ENCODE measurements at places on chromosomes 13 and 19. TPM values are rescaled to one million over a fixed set of nuclear protein-coding genes. Genes with fewer than 3 reads are reported as not detected.

DNA sequence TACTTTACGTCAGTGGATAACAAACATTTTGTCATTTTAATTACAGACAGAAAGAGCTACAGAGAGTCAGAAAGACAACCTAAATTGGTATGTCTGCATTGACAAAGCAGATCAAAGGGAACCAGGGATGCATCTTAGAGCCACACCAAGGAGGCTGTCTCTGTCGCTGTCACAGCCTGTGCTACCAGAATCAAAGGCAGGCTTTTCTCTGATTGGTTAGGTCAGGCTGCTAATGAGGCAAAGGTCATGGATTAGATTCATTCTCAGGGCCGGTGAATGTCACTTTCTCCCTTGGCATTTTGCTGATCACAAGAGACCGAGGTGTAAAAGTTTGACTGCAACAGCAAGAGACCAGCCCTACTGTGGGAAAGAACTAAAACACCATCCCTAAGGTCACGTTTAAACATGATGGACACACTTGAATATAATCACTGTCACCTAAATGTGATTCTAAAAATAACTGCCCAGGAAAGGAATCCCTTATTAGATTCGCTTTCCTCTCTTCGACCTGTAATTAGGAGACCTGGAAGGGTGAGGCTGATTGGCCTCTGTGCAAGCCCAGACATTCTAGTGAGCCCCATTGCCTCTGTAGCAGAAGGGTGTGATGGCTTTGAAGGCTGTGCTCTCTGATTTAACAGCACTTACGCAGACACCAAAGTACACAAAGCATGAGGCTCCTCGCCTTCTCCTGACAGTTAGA is 314.4 kb upstream of the NBEA start:
- DNase-seq, result no peak

GRCh38 chr19:48006762-48007161 is 12.3 kb downstream of the ELSPBP1 start:
- no peak for DNase-seq

GRCh38 chr13:42258747-42259146 is 13.2 kb upstream of the AKAP11 start:
- no peak for DNase-seq

- no peak for DNase-seq
These were observed 487.2 kb upstream of the GPC6 start for GRCh38 chr13:92739306-92739818.

The DPF1 gene
- total RNA-seq, result 0.51 TPM

The IGFL3 gene
- total RNA-seq, result not detected

- DNase-seq, result no peak
These were observed 34.2 kb downstream of the GPR42 start for GRCh38 chr19:35404879-35405622.

The MAG gene
- total RNA-seq, result not detected

GRCh38 chr13:21033212-21033840 is 28.1 kb downstream of the LATS2 start:
- DNase-seq, result no peak

DNA sequence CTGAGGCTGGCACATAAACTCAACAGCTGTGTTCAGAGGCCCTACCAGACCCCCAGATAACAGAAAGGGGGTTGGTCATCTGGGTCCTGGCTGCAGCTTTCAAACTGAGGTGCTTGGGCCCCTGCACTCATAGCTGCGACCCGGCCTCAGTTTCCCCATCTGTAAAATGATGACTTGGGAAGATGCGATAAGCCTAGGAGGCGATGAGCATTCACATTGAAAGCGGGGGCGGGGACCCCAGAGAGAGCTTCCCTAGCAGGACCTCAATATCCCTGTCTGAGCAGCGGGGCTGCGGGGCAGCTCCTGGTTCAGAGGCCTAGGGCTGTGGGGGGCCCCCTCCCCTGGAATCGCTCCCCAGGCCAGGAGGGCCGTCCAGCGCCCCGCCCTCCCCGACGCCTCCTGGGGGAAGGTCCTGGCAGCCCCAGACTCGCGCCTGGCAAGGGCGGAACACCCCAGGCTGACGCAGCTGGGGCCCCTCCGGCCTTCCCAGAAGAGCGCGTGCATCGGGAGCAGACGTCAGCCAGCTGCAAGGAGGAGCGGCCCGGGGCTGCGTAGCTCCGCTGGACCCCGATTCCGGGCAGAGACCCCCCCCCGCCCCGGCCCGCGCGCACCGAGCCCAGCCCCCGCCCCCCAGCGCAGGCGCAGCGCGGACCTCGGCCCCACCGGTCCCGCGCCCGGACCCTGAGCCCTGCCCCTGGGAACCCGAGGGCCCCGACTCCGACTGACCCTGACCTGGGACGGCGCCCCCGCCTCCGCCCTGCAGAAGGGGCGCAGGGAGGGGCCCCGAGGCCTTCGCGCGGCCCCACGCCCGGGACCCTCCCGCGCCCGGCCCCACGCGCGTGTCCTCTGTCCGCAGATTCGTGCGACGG is 3.5 kb downstream of the FSTL3 start:
- peak; percentile 39 for DNase-seq

DNA sequence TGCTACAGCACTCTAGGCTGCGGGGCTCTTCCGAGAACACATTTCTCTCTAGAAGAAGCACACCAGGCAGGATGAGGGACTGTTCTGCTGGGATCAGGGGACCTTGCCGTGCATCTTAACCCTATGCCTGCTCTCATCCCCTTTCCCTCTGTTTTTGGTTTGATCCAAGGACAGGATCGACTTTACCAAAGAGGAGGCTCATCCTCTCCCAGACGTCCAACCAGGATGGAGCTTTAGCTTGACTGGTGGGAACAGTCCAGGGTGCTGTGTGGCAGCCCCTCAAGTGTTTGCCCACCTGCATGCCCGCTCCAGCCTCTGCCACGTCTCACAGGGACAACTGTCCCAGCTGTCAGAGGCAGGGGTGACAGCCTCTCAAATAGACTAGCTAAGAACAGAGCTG is 42.3 kb upstream of the KCTD15 start:
- DNase-seq, result no peak

- DNase-seq, result no peak
These were observed 142.3 kb upstream of the SOX21 start for GRCh38 chr13:94854688-94855087.

The SPACA6 gene
- 7.5 TPM for total RNA-seq

- DNase-seq, result no peak
These were observed 646 bp downstream of the TMEM161A start for GRCh38 chr19:19137556-19138108.

GRCh38 chr19:51994048-51994644 is 7.5 kb upstream of the ZNF350 start:
- no peak for DNase-seq

GRCh38 chr13:93948162-93948922 is 531.1 kb downstream of the DCT start:
- DNase-seq, result no peak

GRCh38 chr19:38015761-38016160 is 108.8 kb downstream of the SIPA1L3 start:
- no peak for DNase-seq

The TTC9B gene
- not detected for total RNA-seq

DNA sequence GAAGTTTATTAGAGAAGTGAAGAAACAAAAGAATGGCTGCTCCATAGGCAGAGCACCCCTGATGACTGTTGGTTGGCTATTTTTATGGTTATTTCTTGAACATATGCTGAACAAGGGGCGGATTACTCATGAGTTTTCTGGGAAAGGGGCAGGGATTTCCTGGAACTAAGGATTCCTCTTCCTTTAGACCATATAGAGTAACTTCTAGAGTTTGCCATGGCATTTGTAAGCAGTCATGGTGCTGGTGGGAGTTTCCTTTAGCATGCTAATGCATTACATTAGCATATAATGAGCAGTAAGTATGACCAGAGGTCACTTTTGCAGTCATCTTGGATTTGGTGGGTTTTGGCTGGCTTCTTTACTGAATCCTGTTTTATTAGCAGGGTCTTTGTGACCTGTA is 38.7 kb upstream of the PCDH8 start:
- DNase-seq, result no peak

- DNase-seq, result no peak
These were observed 480.2 kb upstream of the MIR17HG start for GRCh38 chr13:90867336-90867683.

The PCDH9 gene
- total RNA-seq, result 0.21 TPM

The PTPRH gene
- not detected for total RNA-seq

The MAMSTR gene
- 2.1 TPM for total RNA-seq

DNA sequence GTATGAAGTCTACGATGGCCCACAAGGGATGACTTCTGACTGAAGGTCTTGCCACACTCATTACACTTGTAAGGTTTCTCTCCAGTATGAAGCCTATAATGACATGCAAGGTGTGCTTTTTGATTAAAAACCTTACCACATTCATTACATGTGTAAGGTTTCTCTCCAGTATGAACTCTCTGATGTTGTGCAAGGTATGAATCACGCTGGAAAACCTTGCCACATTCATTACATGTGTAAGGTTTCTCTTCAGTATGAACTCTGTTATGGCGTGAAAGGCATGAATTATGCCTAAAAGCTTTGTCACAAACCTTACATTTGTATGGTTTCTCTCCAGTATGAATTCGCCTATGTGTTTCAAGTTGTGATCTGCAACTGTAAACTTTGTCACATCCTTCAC is 15.0 kb upstream of the ZNF83 start:
- no peak for DNase-seq

The ZNF260 gene
- 9.7 TPM for total RNA-seq

The IRS2 gene
- total RNA-seq, result 26.1 TPM

The TRPC4 gene
- not detected for total RNA-seq

DNA sequence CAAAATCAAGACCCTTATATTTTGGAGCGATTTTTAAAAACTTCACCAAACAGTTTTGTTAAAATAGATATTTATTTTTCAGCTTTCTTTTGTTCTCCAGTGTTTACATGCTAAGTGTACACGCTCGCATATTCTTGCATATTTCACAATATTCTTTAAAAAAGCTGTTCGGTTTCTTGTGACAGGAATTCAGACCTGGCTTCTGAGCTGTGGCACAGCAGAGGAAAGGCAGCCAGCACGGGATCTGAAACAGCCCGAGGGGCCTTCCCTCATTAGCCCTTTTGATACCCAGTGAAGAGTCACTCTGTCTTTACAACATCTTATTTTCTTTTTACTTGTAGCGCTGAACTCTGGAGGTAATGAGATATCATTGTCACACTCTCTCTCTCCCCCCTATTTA is 234.0 kb downstream of the B3GLCT start:
- DNase-seq, result no peak

DNA sequence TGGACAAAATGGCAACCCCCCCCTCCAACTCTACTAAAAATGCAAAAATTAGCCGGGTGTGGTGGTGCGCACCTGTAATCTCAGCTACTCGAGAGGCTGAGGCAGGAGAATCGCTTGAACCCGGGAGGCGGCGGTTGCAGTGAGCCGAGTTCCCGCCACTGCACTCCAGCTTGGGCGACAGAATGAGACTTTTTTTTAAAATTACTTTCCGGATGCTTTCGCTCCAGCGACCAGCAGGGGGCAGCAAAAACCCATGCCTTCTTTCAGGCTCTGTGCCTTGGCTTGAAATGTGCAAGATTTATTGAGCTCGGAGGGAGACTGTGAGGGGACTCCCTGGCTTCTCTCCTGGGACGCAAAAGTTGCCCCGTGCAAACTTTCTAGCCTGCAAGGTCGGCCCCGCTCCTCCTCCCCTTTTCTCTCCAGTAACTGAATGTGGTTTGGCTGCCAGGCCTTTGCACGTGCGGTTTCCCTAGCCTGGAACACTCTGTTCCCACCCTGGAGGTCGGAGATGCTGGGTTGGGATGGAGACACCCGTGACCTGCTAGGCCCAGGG is 61.4 kb upstream of the NFIC start:
- peak; percentile 74 for DNase-seq

The SERP2 gene
- total RNA-seq, result not detected

GRCh38 chr19:53879140-53880081 is 2.6 kb upstream of the PRKCG start:
- DNase-seq, result peak; percentile 66

- peak; percentile 56 for DNase-seq
These were observed 622 bp upstream of the FXYD5 start for GRCh38 chr19:35153701-35154524.

The DNAAF3 gene
- total RNA-seq, result not detected

The SAFB2 gene
- total RNA-seq, result 222 TPM

DNA sequence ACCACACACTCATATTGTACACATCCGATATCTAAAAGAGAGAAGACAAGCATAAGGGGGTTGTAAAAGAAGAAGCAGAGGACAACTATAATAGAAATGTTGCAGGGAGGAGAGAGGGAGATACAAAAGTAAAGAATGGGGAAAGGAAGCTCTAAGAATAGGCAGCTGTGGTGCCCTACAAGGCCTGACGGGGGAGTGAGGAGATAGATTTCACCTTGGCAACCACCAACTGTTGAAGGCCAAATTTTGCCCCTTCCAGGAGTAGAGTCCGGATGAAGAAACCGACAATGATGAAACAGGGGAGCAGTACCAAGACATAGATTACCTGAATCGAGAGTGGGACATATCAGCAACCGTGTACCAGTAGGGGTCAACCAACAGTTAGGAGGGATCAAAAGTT is 15.9 kb downstream of the SLC6A16 start:
- DNase-seq, result no peak

DNA sequence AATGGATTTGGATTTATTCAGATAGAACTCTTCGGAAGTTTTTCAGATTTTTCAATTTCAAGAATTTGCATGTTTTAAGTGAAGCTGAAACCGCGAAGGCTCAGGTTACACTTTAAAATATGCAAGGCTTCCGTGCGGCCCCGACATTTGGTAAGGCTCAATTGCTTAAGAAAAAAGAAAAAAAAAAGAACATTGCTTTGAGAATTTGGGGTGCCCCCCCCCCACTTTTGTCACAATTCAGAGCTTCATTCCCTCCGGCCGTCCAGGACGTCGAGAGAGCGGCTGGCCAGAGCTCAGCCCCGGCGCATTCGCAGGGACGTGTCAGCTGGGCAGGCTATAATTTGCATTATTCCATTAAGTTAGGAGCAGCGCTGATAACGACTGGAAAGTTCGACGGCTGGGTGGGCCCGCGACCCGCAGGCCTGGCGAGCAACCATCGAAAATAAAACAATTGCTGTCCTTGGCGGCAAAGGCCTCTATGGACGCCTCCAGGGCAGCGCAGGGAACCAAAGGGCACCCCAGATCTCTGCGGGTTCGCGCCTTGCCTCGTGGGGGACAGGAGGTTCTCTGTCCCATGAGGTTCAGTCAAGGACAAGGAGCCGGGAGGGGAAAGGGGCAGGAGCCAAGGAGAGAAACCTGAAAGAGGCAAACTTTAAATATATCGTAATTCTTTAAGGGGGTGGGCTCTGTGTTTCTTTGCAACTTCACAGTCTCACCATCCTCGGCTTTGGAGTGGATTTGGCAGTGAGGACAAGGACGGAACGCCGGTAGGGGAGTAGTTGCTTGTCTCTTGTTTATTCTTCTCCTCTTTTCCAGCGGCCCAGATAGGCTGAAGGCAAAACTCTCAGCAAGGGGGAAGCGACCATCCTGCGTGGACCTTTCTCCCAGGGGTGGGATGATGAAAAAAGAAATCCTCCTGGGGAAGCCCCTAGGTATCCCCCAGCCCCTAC is 7.0 kb downstream of the SOX21 start:
- DNase-seq, result no peak

The OR4F17 gene
- not detected for total RNA-seq
